ENCODE measurements at places on chromosomes 6 and 20. TPM values are rescaled to one million over a fixed set of nuclear protein-coding genes. Genes with fewer than 3 reads are reported as not detected.

Gene MLN
- total RNA-seq: not detected

Gene PSORS1C1
- total RNA-seq: 1.1 TPM

Gene MEI4
- total RNA-seq: 1.5 TPM

Gene ABHD16B
- not detected for total RNA-seq

Gene PGBD1
- total RNA-seq: 8.9 TPM

Gene NMBR
- total RNA-seq: not detected

Gene GRM1
- 0.16 TPM for total RNA-seq

Gene DACT2
- 7.4 TPM for total RNA-seq

Gene MYH7B
- total RNA-seq: 1.3 TPM

Gene TGM3
- total RNA-seq: 0.13 TPM

Gene PLCG1
- total RNA-seq: 301 TPM

Gene SLC13A3
- 19.7 TPM for total RNA-seq

Gene BTN1A1
- 0.11 TPM for total RNA-seq

Gene ADGRF1
- 1.6 TPM for total RNA-seq

Gene RAET1G
- not detected for total RNA-seq

Gene GNRH2
- total RNA-seq: 2.1 TPM

Gene FAM8A1
- total RNA-seq: 20.7 TPM

Gene RFX6
- 3.8 TPM for total RNA-seq

Gene TOMM6
- 168 TPM for total RNA-seq

Gene EYS
- 0.60 TPM for total RNA-seq

Gene OXT
- total RNA-seq: not detected

Gene C6orf15
- not detected for total RNA-seq

Gene TMEM170B
- 5.7 TPM for total RNA-seq

Gene HCRTR2
- 0.18 TPM for total RNA-seq

Gene LY6G6D
- total RNA-seq: 0.67 TPM

Gene COL9A1
- 8.7 TPM for total RNA-seq

Gene GPR6
- not detected for total RNA-seq

Gene TFAP2C
- total RNA-seq: 10.3 TPM

Gene BTN2A1
- total RNA-seq: 29.2 TPM

Gene ADAM33
- total RNA-seq: 91.1 TPM

Gene VSTM2L
- 31.9 TPM for total RNA-seq

Gene SNPH
- 3.0 TPM for total RNA-seq

Gene SOX18
- total RNA-seq: 0.34 TPM

Gene TCF15
- total RNA-seq: 0.90 TPM

Gene CRISP3
- 0.85 TPM for total RNA-seq

Gene CNKSR3
- total RNA-seq: 13.4 TPM

Gene PACRG
- total RNA-seq: 1.7 TPM

Gene REM1
- total RNA-seq: not detected

Gene PDRG1
- 17.9 TPM for total RNA-seq

Gene ACTL10
- 0.66 TPM for total RNA-seq

Gene TMEM217
- total RNA-seq: 2.0 TPM

Gene TREM2
- not detected for total RNA-seq

Gene ZBTB46
- total RNA-seq: 11.3 TPM

Gene SCRT2
- not detected for total RNA-seq

Gene NFKBIE
- total RNA-seq: 9.2 TPM

Gene KCNK15
- 0.20 TPM for total RNA-seq

Gene TSHZ2
- total RNA-seq: 31.0 TPM

Gene CDC5L
- total RNA-seq: 25.7 TPM

Gene LRFN2
- not detected for total RNA-seq

Gene MUC21
- total RNA-seq: not detected

Gene LCA5
- total RNA-seq: 9.2 TPM

Gene BACH2
- 34.1 TPM for total RNA-seq

Gene RIN2
- 63.1 TPM for total RNA-seq

Gene CCDC28A
- total RNA-seq: 12.7 TPM

Gene HRH3
- not detected for total RNA-seq

Gene SRF
- 52.2 TPM for total RNA-seq

Gene HLA-DQB2
- not detected for total RNA-seq

Gene HMGCLL1
- 2.4 TPM for total RNA-seq
